Fibroblast of the aortic adventitia (primary cell): ENCODE measurements at places on chromosomes 12 and 14. TPM values are rescaled to one million over a fixed set of nuclear protein-coding genes. Genes with fewer than 3 reads are reported as not detected.

The PRB3 gene
- total RNA-seq = not detected in 2 replicates

The NEUROD4 gene
- total RNA-seq = not detected in 2 replicates

The AQP2 gene
- not detected in 2 replicates for total RNA-seq

The NDRG2 gene
- 1.8 and 10.5 TPM in 2 replicates for total RNA-seq
